ENCODE measurements at places on chromosomes 2 and 18.

GRCh38 chr2:111246620-111247061, 125.9 kb downstream of the BCL2L11 start:
- no peak for DNase-seq

GRCh38 chr2:44522846-44523245, 161.1 kb downstream of the CAMKMT start:
- no peak for DNase-seq

DNA sequence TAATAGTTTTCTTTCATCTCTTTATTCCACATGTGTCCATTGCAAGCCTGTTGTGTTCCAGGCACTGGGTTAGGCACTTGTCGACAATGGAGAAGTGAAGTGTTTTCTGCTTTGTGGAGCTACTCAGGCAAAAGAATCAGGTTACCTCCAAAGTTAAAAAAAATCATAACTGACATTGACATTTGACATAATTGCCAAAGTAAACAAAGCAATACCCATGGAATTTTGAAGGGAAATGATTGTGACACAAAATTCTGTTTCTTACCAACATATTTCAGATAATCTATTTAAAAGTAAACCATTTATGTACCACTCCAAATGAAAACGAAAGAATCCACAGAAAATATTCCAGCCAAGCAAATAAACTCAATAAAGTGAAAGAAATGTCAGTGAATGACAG, 6.4 kb upstream of the TGFA start:
- no peak for DNase-seq

- no peak for DNase-seq
Measured at GRCh38 chr2:22683914-22684313, 701.1 kb upstream of the KLHL29 start.

DNA sequence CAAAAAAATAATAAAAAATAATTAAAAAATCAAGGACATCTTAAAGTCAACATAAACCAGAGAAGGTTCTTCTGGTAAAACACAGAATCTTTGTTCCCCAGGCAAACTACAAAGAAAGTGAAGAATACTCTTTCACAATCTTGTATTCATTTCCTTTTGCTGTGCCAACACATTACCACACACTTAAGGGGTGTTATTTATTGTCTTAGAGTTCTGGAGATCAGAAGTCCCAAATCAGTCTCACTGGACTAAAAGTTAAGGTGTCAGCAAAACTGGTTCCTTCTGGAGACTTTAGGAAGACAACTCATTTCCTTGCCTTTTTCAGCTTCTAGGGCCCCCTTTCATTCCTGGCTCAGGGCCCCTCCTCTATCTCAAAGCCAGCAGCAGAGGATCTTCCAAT, 12.2 kb upstream of the CAB39 start:
- no peak for DNase-seq

DNA sequence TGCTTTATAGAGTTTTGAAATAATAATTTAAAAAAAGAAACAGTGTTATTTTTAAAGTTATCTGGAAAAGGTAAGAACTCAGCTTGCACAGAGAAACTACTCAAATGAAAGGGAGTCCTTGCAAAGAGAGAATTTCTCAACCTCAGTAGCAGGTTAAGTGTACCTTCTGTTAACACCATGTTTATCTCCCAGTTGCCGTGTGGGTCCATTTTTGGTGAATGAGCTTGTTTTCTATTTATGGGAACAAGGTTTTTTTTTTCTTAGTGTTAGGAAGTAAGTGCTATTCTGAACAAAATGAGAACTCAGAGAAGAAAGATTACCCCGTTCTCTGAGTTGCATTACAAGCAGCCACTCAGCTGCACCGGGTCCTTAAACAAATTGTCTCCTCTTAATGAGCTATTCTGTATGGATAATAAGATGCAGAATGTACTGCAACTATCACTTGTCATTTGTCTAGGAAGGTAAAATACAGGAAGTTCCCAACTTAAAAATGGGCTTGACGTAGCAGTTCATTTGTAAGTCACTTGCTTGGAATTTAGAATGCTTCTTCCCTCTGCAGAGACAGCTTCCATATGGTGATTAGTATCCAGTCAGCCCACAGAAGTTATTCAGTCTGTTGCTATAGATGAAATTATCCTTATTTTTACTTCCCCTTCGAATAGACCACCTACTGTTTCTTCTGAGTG, 74.9 kb downstream of the LTBP1 start:
- DNase-seq = no peak

DNA sequence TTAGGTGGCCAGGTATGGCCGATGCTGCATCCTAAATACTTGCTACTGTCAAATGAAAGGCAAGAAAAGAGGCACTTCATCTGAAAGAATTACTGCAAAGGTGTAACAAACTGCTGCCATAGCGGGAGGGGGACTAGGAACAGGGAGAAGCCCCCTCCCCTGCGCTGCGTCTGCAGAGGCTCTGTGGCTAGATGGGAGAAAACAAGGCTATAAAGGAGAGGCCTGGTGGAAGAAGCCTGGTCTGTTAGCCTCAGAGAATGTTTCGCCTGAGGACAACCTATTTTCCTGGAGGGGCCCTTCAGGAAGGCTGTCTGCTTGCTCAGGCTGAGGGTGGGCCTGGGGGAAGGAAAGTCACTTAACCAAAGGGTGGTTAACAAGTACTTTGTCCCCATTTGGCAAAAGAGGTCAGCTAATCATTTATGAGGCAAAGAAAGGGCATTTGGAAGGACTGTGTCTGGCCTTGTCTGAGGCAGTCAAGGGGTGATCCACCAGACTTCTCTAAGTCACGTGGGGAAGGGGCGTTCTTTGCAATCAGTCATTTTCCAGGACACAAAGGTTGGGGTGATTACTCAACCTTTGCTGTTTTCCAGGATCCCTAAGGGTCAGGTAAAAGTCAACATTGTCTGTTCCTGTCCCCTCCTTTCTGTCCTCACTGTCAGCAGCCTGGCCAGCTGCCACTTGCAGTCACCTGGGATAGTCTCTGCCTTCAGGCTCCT, 103.0 kb upstream of the TMEM200C start:
- DNase-seq = no peak

- DNase-seq = no peak
Measured at GRCh38 chr18:22417496-22418188, at the start of gene CTAGE1. Gene CTAGE1 (minus strand): TSS chr18:22417915. CDS start chr18:22417811, 104 bp downstream.

GRCh38 chr18:34806527-34806926, 96.4 kb downstream of the DTNA start:
- DNase-seq = no peak
